ENCODE measurements at places on chromosomes 11 and 22.

- DNase-seq: no peak
Measured at GRCh38 chr11:107397357-107397756, 60.3 kb downstream of the CWF19L2 start.

- peak; percentile 10 for DNase-seq
Measured at GRCh38 chr11:15890031-15890713, 466.2 kb downstream of the SOX6 start.

- DNase-seq: no peak
Measured at GRCh38 chr22:25566186-25566897, 1.9 kb downstream of the GRK3 start.

- DNase-seq: no peak
Measured at GRCh38 chr22:38566726-38567504, 3.1 kb downstream of the DMC1 start.

DNA sequence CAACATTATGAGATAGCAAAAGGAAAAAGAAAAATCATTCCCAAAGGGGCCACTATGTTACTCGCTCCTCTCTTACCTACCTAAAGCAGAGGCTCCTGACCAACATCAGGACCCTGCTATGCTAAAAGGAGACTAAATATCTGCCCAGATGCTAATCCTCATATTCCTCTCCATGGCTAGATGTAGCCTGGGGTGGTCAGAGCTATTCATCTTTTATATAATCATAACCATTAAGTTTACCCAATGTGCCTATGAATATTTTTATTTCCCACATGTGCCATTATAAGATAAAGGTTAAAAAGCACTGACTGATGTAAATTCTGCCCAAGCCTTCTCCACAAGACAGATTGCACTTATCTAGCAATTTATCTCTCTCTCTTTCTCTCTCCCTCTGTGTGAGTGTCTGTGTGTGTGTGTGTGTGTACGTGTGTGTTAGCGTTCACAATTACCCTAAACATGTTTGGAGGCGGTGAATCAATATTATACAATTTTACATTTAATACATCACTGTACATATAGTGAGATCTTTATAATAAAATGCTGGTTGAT is 41.2 kb upstream of the ANO5 start:
- DNase-seq: no peak

DNA sequence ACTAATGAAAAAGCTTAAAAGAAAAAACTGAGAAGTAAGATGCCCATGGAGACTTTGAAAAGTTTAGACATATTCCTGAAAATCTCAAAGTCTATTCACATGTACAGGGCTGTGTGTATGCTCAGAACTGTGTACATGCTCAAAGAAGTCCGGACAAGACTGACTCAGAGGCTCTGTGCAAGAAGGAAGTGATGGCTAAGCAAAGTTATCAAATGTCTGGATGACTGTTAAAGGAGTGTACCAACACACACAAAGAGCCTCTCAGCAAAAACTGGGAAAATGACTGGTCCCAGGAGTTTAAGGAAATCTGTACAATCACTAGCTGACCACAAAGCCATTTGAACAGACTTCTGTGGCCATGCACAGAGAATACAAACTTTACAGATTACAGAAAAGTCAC is 33.1 kb upstream of the ARHGAP32 start:
- peak; percentile 14 for DNase-seq

DNA sequence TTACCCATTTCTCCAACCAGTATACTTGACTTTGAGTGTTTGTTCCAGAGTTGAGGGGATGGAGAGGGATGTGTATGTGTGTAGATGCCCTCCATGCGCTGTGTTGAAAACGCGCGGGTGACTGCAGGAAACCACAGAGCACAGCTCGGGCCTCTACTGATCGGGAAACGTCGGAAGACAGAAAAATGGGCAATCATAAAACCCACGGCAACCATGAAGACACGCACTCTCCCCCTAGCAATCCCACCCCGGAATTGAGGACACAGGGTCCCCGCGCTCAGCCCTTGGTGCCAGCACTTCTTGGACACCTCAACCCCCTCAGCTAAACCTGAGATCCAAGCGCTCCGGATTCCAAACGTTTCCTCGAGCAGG is 251 bp upstream of the UQCC3 start:
- DNase-seq: no peak

- no peak for DNase-seq
Measured at GRCh38 chr22:30790366-30790765, 95.7 kb downstream of the OSBP2 start.

- peak; percentile 99 for DNase-seq
Measured at GRCh38 chr22:45804986-45805325, 133.3 kb downstream of the ATXN10 start.

DNA sequence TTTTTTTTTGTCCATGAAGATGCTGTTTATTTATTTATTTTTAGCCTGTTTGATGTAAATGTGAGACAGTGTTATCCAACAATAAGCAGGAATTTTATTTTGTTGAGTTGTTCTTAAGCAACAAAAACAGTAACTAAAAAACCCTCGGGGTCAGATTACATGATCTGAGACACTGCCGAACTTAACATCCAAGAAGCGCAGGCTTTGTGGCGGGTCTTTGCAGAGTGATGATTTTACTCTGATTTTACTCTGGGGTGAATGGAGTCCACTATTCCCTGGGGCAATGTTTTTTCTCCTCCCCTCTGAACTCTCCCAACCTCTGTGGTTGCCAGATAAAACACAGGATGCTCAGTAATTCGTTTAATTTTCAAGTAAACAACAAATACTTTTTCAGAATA is 450.1 kb upstream of the B3GAT1 start:
- no peak for DNase-seq

DNA sequence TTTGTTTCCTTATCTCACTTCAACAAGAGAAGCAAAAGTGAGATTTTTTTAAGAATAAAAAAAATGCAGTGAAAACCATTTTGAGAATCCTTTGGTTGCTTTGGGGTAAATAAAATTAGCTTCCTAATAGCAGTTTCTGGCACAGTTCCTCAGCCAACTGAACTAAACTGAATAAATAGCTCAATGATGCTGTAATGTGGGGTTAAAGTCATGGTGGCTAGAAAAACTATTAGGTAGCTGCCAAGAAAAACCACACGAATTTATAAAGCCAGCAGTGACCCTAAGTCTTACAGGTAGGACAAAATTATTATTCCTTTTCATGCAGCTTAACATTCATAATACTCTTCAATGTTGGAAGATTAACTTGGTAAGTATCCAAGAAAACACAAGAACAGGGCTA is 142.4 kb downstream of the APIP start:
- DNase-seq: no peak

DNA sequence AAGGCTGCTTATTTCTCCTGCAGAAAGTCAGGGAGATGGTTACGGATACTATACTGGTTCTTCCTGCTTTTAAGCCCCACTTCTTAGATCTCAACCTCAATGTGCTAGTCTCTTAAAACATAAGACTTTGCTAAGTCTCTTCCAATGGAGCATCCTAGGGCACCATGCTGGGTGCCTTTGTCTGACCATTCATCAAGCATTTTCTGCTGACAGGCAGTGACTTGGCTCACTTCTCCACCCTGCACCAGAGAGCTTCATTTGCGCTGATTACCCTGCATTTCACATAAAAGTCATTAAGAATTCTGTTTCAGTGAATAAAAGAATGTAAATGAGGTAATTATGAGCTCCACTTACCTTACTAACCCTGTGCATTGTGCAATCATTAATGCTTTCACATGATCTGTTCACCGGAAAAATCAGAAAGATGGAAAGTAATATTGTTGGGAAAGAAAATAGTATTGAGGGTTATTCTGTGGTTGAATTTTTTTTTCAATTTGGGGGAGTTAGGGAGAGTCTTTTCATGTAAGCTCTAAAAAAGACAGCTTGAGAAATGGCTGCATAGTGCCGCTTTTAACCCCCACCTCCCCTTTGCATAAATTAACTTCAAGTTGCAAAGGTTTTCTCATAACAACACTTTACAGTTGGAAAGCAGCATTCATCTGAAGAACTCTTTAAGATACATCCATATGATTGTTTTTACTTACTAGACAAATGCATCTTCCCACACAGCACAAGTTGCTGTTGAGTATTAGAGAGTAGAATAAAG is 677.3 kb upstream of the KIRREL3 start:
- DNase-seq: no peak

GRCh38 chr11:47241841-47242301 is 6.7 kb downstream of the ACP2 start:
- DNase-seq: no peak

GRCh38 chr11:69463181-69463994 is 18.1 kb upstream of the LINC01488 start:
- no peak for DNase-seq

DNA sequence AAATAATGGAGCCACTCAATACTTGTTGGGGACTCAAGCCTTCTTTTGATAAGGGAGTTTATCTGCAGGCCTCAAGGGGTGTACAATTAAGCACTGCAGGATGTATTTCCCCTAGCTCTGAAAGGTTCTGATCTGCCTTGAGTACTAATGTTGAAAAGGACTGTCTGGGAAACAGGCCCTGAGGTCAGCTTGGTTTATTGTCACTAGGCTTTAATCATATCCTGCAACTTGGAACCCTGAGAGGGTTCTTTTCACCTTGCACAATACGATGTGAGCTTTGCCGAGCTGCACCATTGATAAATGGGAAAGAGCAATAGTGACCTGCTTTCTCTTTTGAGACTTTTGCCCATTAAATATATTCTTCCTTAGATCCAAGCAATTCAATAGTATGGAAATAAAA is 31.6 kb upstream of the HORMAD2 start:
- no peak for DNase-seq

GRCh38 chr22:46564084-46564714 is 26.8 kb upstream of the CELSR1 start:
- no peak for DNase-seq

DNA sequence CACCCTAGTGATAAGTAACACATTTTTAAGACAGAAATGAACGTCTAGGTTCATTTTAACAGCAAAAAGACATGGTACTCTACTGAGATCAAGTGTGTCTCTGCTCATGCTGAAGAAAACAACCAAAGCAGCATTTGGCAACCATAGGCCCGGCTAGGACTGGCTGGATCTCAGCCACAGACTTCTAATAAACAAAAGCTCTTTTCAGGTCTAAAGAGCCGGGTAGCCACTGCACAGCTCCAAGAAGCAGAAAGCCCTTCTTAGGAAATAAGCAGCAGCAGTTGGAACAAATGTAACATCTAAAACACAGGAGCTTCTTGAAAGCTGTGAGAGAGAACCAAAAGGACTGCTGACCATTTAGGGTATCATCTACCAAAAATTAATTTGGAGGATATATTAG is 37.6 kb downstream of the PITPNB start:
- no peak for DNase-seq

GRCh38 chr22:48511211-48511610 is 1316.5 kb downstream of the BRD1 start:
- DNase-seq: no peak

DNA sequence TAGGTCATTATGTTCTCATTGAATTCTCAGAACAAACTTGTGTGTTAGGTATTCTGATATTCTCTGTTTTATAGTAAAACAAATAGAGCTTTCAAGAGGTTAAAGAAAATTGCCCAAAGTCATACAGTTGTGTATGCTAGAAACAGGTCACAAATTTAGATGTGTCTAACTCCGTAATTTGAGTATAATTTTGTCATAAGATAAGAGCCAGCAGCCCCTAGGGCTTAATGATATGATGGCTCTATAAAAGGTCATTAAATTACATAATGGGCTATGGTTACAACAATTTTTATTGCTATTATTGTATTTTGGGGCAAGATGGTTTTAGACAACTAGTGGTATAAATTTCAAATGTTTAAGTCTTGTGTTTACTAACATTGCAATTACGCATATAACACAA is 701.9 kb downstream of the LUZP2 start:
- no peak for DNase-seq

- DNase-seq: no peak
Measured at GRCh38 chr22:27873472-27873871, 45.6 kb downstream of the PITPNB start.

GRCh38 chr11:24734742-24735237 is 237.9 kb downstream of the LUZP2 start:
- DNase-seq: no peak

GRCh38 chr22:30241576-30242371 is 4.8 kb downstream of the LIF start:
- no peak for DNase-seq

- DNase-seq: no peak
Measured at GRCh38 chr11:13868710-13869397, 93.7 kb upstream of the SPON1 start.

GRCh38 chr11:74937696-74938475 is 11.0 kb downstream of the XRRA1 start:
- no peak for DNase-seq

DNA sequence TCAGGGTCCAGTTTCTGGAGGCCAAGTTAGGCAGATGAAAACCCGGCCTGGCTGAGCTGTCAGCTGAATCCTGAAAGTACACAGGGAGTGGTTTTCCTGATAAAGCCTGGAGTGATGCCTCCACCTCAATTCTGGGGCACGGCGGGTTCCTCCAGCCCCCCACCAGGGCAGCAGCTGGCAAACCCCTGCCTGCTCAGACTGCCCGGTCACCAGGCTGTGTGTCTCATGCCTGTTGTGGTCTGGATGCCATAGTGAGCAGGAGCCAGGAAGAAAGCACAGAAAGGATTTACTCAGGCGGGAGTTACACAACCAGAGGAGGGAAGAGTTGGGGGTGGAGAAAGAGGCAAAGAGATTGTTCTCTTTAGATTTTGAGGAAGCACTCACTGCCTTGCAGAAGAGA is 119.9 kb upstream of the RASSF10 start:
- DNase-seq: peak; percentile 64

GRCh38 chr22:19709063-19709769 is 5.1 kb upstream of the SEPTIN5 start:
- no peak for DNase-seq

DNA sequence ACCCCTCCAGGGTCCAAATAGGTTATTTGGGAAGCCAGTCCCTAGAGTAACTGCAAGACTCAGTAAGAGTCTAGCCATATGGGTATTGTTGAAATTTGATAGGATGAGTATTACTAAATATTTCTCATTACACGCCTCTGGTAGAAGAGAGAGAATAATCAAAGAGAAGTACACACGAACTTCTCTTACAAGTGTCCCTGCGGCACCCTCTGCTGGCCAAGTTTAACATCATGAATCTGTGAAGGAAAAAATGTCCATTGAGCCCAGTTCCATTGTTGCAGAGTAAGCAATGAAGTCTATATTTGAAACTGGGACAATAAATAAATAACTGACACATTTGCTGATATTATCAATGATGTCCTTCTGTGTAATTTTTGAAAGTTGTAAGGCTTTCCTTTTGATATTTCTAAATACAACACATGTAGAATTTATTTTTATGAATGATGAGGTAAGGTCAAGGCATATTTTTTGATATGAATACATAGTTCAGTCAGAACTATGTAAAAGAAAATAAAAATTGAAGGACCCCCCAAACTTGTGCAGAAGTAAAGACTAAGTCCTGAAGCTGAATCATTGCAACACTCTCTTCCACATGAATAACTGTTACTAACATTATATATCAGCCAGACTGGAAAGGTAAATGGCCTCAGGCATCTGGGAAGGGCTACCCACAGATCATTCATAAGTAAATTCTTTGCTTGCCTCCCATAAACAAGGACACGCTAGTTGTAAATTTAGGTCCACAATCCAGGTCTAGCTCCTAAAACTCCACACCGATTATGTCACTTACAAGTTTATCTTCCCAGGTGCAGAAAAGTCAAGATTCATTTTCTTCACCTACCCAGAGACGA is 10.0 kb downstream of the OR51L1 start:
- DNase-seq: no peak

- no peak for DNase-seq
Measured at GRCh38 chr22:26767351-26768155, 110.2 kb downstream of the MIAT start.

- DNase-seq: no peak
Measured at GRCh38 chr11:27196203-27196897, 155.7 kb downstream of the BBOX1 start.

- DNase-seq: no peak
Measured at GRCh38 chr11:124193221-124194010, 10.3 kb downstream of the OR10D3 start.

- DNase-seq: no peak
Measured at GRCh38 chr11:45245218-45246045, 40.7 kb downstream of the SYT13 start.

All from AG09309 (cell line).